ENCODE measurements at places on chromosomes 7 and 10. TPM values are rescaled to one million over a fixed set of nuclear protein-coding genes. Genes with fewer than 3 reads are reported as not detected.

Gene ADAM22
- 0.60 TPM for total RNA-seq

- no peaks in the 10 kb centered on the region for H3K27me3 ChIP-seq
- DNase-seq, result peak; percentile 48
- no peak overlapping the region for H3K4me3 ChIP-seq
Observed at GRCh38 chr7:2680792-2681490, 7.1 kb upstream of the AMZ1 start.

DNA sequence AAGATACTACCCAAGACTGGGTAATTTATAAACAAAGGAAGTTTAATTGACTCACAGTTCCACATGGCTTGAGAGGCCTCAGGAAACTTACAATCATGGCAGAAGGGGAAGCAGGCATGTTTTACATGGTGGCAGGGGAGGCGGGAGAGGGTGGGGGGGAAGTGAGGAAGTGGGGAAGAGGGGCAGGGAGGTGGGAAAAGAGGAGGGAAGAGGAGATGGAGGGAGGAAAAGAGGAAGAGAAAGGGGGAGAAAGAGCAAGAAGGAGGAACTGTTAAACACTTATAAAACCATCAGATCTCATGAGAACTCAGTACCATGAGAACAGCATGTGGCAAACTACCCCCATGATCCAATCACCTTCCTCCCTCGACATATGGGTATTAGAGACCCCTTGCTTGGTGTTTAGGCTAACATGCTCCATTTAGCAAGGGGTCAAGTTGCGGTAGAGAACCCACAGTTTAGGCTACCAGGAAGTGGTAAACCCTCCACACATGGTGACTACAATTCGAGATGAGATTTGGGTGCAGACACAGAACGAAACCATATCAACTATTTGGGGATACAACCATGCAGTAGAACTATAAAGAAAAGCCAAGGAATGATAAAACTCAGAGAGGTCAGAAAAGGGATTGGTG, 3.5 kb upstream of the LMBR1 start:
- no peak overlapping the region for H3K27ac ChIP-seq
- H3K4me1 ChIP-seq, result peaks cover 24% of the 10 kb centered on the region
- no peaks in the 10 kb centered on the region for H3K36me3 ChIP-seq
- H3K4me3 ChIP-seq, result no peak overlapping the region
- no peak for DNase-seq

Gene MACROH2A2
- total RNA-seq, result 2.2 TPM

DNA sequence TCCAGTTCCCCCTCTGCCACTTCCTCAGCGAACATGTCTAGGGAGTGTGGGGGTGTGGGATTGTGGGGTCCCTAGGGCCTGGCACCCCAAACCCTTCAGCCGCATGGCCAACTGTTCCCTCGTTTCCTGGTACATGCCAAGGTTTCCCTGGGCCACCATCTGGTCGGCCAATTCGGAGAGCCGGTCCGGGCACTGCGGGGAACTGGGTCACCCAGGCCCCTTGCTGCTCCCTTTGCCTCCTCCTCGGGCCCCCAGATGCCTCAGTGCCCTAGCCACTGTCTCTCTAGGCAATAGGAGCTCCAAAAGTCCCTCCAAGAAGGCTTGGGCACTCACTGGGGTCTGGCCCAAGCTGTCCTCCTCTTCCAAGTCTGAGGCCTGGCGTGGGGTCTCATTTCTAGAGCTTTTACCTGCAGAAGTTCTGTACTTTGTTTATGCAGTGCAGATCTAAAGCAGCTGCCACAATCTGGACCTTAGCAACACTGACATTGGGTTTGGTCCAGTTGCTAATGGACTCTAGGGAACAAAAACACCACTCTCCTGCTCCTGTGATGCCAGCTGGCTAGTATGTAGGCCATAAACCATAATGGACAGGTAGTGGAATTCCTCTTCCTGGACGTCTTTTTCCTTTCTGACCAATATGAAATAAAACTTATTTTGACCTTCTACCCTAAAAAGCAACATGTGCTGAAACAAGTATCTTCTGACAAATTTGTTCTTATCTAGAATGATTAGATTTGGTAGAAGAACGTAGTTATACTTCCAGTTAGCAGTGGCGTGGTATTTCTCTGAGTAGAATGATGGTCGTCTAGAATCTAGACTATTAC, 172.9 kb downstream of the LRRC4 start:
- H3K27ac ChIP-seq, result no peak overlapping the region
- H3K36me3 ChIP-seq, result no peaks in the 10 kb centered on the region
- H3K4me3 ChIP-seq, result no peak overlapping the region
- H3K27me3 ChIP-seq, result no peaks in the 10 kb centered on the region

Gene PLXNA4
- 0.75 TPM for total RNA-seq

GRCh38 chr7:104859754-104860426, 154.1 kb upstream of the KMT2E start:
- H3K4me1 ChIP-seq, result peaks cover 10% of the 10 kb centered on the region
- H3K4me3 ChIP-seq, result no peak overlapping the region
- DNase-seq, result no peak
- H3K27me3 ChIP-seq, result no peaks in the 10 kb centered on the region

Gene GDF10
- total RNA-seq, result 0.22 TPM

Gene TRIM50
- not detected for total RNA-seq

DNA sequence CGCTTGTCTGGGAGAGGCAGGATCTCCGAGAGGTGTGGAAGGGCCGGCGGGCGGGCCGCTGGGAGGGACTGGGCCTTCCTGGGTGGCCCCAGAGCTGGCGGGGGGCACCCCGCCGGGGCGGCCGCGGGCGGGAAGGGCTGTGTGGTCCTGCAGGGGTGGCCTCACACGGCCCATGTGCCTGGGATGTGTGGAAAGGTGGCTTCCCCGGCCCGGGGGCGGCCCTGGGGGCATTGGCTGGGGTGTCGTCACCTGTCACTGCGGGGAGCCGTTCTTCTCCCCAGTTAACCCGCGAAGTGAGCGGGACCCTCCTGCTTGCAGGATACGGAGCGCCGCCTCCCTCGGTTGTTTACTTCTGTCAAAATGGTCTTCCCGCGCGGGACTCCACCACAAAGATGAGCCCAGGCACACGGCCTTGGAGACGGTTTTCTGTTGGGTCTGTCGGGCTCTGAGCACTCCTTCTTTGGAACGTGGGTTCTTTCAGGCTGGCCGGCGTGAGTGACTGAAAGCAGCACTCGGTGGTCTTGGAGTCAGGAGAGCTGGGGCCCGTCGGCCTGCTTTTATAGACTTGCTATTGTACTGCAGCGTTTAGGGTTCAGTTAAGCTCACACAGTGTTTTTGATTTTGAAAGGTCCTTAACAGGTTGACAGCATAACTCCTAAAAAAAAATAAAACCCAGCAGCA, 700 bp downstream of the SMC3 start:
- peak; percentile 64 for DNase-seq
- H3K36me3 ChIP-seq, result peaks cover 8% of the 10 kb centered on the region
- H3K27ac ChIP-seq, result peak overlapping the region; percentile 83
- no peaks in the 10 kb centered on the region for H3K27me3 ChIP-seq
- peaks cover 24% of the 10 kb centered on the region for H3K4me1 ChIP-seq
- H3K4me3 ChIP-seq, result peak overlapping the region; percentile 96

DNA sequence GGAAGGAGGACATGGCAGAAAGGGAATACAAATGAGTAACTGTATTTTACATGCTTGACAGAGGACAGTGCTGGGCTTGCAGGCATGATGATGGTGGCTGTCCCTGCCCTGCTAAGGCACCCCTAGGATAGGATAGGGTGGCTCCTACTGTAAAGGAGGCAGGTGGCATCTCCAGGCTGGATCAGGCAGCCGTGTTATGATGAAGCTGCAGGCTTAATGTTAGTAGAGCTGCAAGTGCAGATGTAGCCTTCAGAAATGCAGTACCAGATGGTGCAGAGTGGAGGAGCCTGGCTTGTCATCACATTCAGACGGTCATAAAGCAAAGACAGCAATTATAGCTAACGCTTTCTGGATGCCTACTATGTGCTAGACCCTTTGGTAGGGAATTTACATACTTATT, 287.9 kb upstream of the PODXL start:
- H3K27ac ChIP-seq, result no peak overlapping the region
- H3K4me1 ChIP-seq, result no peaks in the 10 kb centered on the region
- H3K36me3 ChIP-seq, result no peaks in the 10 kb centered on the region
- no peak for DNase-seq
- H3K27me3 ChIP-seq, result no peaks in the 10 kb centered on the region

Gene CUZD1
- 0.27 TPM for total RNA-seq

GRCh38 chr10:49168831-49169500, 19.2 kb downstream of the TMEM273 start:
- no peak overlapping the region for H3K4me3 ChIP-seq
- no peaks in the 10 kb centered on the region for H3K36me3 ChIP-seq
- no peak overlapping the region for H3K27ac ChIP-seq
- peaks cover 2% of the 10 kb centered on the region for H3K4me1 ChIP-seq

Gene UNC5B
- total RNA-seq, result not detected

GRCh38 chr7:106858618-106859532, 6.2 kb upstream of the PIK3CG start:
- H3K27me3 ChIP-seq, result no peaks in the 10 kb centered on the region
- H3K4me3 ChIP-seq, result no peak overlapping the region
- H3K4me1 ChIP-seq, result peaks cover 30% of the 10 kb centered on the region
- H3K36me3 ChIP-seq, result no peaks in the 10 kb centered on the region

Gene HOXA1
- total RNA-seq, result 0.14 TPM

GRCh38 chr7:139061416-139061815, 25.6 kb upstream of the ZC3HAV1L start:
- H3K27me3 ChIP-seq, result no peaks in the 10 kb centered on the region
- peaks cover 23% of the 10 kb centered on the region for H3K4me1 ChIP-seq
- H3K4me3 ChIP-seq, result no peak overlapping the region

- peaks cover 18% of the 10 kb centered on the region for H3K4me1 ChIP-seq
- H3K27ac ChIP-seq, result no peak overlapping the region
Observed at GRCh38 chr7:7819442-7820247, 101.2 kb upstream of the RPA3 start.

Gene ELMO1
- total RNA-seq, result 120 TPM

GRCh38 chr7:70571403-70571934, 560.5 kb upstream of the GALNT17 start:
- H3K36me3 ChIP-seq, result no peaks in the 10 kb centered on the region
- no peak overlapping the region for H3K27ac ChIP-seq
- DNase-seq, result no peak
- H3K27me3 ChIP-seq, result no peaks in the 10 kb centered on the region
- no peak overlapping the region for H3K4me3 ChIP-seq

- DNase-seq, result no peak
- no peaks in the 10 kb centered on the region for H3K27me3 ChIP-seq
- no peak overlapping the region for H3K4me3 ChIP-seq
Observed at GRCh38 chr7:633381-634018, 93.0 kb upstream of the DNAAF5 start.

Gene IGFBP1
- not detected for total RNA-seq

Gene GATA3
- total RNA-seq, result 128 TPM

Gene ABCC2
- 3.4 TPM for total RNA-seq

DNA sequence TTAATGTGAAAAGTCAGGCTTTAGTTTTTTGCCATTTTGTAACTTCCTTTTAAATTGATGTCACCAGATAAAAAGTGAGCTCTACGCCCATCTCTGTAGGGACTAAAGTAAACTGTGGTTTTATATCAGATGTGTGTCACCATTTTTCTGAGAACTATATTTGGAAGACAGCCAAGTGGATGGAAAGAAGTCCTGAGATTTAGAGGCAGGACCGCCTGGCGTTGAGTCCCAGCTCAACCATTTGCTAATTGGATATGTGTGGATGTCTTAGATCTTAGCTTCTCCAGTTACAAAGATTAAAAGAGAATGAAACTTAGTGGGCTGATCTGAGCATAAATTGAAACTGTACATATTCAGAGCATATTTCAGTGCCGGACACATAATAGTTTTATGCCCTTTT, 691.6 kb upstream of the CELF2 start:
- no peaks in the 10 kb centered on the region for H3K36me3 ChIP-seq
- H3K4me1 ChIP-seq, result no peaks in the 10 kb centered on the region
- no peak overlapping the region for H3K4me3 ChIP-seq
- H3K27ac ChIP-seq, result no peak overlapping the region
- DNase-seq, result no peak

GRCh38 chr7:21134631-21135030, 293.3 kb upstream of the SP4 start:
- no peak overlapping the region for H3K4me3 ChIP-seq
- H3K27ac ChIP-seq, result no peak overlapping the region
- H3K4me1 ChIP-seq, result no peaks in the 10 kb centered on the region
- DNase-seq, result no peak
- no peaks in the 10 kb centered on the region for H3K27me3 ChIP-seq
- H3K36me3 ChIP-seq, result no peaks in the 10 kb centered on the region

- DNase-seq, result no peak
- no peak overlapping the region for H3K4me3 ChIP-seq
- peaks cover 6% of the 10 kb centered on the region for H3K36me3 ChIP-seq
Observed at GRCh38 chr7:2130096-2130375, 102.7 kb downstream of the MAD1L1 start.

Gene SPDYE8
- total RNA-seq, result not detected

Gene MYH16
- total RNA-seq, result not detected

DNA sequence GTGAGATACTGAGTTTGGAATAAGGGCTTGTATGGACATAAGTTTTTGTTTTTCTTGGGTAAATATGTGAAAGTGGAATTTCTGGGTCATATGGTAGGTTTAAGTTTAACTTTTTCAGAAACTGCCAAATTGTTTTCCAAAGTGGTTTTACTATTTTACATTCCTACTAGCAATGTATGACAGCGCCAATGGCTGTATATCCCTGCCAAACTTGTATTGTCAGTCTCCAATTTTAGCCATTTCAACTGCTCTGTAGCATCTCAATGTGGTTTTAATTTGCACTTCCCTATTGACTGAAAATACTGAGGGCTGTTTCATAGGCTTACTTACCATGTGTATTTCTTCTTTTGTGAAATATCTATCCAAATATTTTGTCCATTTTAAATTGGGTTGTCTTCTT, 90.5 kb upstream of the ZNF32 start:
- no peak overlapping the region for H3K27ac ChIP-seq
- no peaks in the 10 kb centered on the region for H3K36me3 ChIP-seq
- DNase-seq, result no peak
- H3K27me3 ChIP-seq, result no peaks in the 10 kb centered on the region

Gene COL1A2
- total RNA-seq, result 0.33 TPM

DNA sequence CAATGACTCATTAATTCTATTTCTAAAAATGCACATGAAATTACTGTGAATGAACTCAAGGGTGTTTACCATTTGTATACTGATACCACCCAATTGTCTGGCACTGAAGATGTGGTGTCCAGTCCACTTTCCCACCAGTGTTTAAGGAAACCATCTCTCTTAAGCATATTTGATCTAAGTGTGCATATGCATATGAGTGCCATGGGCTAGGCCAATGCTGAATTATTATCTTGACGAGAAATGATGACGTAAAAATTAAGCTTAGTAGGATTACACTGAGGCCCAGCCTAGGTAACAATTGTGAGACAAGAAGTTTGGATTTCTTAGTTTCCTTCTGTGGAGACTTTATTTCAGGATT, 59.7 kb downstream of the SVIL start:
- H3K4me1 ChIP-seq, result no peaks in the 10 kb centered on the region
- H3K36me3 ChIP-seq, result no peaks in the 10 kb centered on the region

DNA sequence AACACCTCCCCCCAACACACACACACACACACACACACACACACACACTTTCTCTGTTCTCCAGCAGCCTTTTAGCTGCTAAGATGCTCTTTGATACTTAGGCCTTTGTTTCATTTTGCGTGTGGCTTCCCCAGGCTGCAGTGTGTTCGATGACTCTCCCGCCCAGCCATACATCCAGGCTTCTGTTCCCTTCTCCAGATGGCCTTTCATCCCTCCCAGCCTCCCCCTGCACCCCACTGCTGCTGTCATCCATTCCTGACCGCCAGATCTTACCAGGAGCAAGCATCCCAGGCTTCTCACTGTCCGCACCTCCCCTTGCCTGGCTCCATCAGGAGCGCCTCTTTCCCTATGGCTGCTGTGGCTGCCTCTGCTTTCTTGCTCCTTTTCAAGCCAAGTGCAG, 77.8 kb upstream of the PPIF start:
- H3K27ac ChIP-seq, result no peak overlapping the region
- H3K4me3 ChIP-seq, result no peak overlapping the region
- no peaks in the 10 kb centered on the region for H3K27me3 ChIP-seq
- DNase-seq, result no peak

Gene CYP17A1
- total RNA-seq, result not detected
